ENCODE measurements at places on chromosomes 2 and 18. TPM values are rescaled to one million over a fixed set of nuclear protein-coding genes. Genes with fewer than 3 reads are reported as not detected.

DNA sequence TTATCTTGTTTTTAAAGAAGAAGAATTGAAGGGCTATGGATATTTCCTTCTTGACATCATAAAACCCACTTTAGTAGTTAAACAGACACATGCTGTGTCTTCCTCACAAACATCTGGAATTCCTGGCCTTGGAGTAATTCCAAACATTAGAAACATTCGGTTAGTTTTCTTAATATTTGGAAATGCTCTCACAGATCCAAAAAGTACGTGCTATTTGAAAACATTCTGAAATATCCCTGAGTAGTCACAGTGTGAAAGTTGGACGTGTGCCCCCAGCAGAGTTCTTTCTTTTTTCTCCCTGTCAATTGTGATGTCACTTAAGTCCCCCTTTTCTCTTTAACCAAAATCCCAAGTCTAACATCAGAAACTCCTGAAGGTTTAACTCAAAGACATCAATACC is 91.3 kb downstream of the ANTXR1 start:
- DNase-seq: peak; percentile 75

- no peak for DNase-seq
Measured at GRCh38 chr18:29501952-29502351, 1325.0 kb upstream of the CDH2 start.

Gene ELMOD3
- 14.3 TPM for polyA plus RNA-seq

Gene MC4R
- polyA plus RNA-seq: 0.38 TPM

Gene GALNT1
- polyA plus RNA-seq: 96.1 TPM

Gene ICOS
- polyA plus RNA-seq: not detected

Gene DHRS9
- polyA plus RNA-seq: 0.63 TPM

Gene DTNA
- polyA plus RNA-seq: 78.2 TPM
